Cardiac septum (tissue), 1 donor: ENCODE measurements at places on chromosomes 3 and 15. TPM values are rescaled to one million over a fixed set of nuclear protein-coding genes. Genes with fewer than 3 reads are reported as not detected.

Gene PAQR5
- 0.16 TPM for total RNA-seq

Gene MRPL46
- total RNA-seq = 57.8 TPM

Gene SCN11A
- total RNA-seq = 0.05 TPM

Gene NCBP2
- 47.1 TPM for total RNA-seq

Gene CD86
- 1.9 TPM for total RNA-seq

Gene NR1I2
- 0.08 TPM for total RNA-seq
